ENCODE measurements at places on chromosomes 3 and 15.

DNA sequence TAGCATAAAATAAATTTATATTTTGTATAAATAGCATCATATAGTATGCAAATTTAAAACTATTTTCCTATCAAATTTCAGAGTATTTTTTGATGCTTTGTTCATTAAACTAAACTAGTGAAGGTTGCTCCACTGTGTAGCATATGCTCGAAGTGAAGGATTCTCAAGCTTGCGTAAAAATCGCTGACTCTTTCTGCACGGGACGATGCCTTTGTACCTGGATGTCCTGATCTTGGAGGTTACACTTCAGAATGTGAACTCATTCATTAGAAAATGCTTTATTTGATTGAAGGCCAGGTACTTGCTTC, 305.0 kb downstream of the WDR72 start:
- no peak for DNase-seq

DNA sequence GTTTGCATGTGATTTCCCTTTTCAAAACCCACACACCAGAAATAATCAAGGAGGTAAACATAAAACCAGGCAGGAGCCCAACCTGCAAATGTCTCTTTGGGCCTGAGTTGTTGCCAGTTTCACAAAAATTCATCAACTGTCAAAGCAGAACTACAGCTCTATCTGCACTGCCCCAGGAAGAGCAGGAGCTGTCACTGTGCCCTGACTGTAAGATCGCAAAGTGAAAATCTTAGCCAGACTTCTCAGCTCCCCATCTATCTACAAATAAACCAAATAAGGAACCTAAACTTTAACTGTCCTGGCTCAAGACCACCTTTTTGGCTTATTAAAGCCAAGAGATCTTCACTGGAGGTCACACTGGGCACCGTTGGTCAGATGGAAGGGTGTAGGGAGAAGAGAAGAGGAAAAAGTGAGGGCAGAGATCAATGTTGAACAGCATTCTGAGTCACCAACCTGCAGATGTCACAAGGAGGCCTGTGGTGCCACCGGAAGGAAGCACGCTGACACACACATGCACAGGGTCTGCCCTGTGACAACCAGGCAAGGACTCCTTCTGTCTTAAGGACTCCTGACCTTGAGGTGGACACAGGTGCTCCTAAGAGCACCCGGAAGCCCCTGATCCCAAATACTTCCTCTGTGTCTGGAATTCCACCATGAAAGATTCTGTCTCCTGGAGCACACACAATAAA, 58.7 kb downstream of the RPN1 start:
- no peak for DNase-seq

GRCh38 chr3:132009241-132009640, 25.6 kb downstream of the CPNE4 start:
- DNase-seq, result no peak

DNA sequence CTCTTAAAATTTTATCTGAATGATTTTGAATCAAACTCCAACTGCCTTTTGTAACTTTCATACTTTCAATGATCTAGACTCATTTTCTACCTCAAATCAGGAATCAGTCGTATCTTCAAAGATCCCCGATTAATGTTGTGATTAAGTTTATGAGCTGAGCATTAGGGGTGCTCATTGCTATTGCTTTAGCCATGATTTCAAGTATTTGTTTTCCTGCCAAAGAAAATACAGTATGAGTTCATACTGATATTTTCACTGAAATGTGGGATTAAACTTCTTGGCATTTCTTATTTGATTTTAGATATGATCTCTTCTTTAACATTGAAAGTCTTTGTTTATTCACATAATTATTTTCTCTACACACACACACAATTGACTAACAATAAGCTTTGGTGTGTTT, 785.6 kb downstream of the NTRK3 start:
- DNase-seq, result no peak

- peak; percentile 97 for DNase-seq
Observed at GRCh38 chr15:33114374-33114717, 80.2 kb downstream of the FMN1 start.

Data from IMR-90 (cell line).